ENCODE measurements at places on chromosomes 16 and 17.

- no peak overlapping the region for H3K27ac ChIP-seq
- H3K27me3 ChIP-seq = peaks cover 2% of the 10 kb centered on the region
- no peak for DNase-seq
- no peaks in the 10 kb centered on the region for H3K36me3 ChIP-seq
- no peak overlapping the region for H3K4me3 ChIP-seq
- H3K4me1 ChIP-seq = peaks cover 33% of the 10 kb centered on the region
These were observed 174.3 kb upstream of the TBX2 start for GRCh38 chr17:61225178-61225882.

GRCh38 chr16:66585481-66586239, 6.4 kb downstream of the CMTM2 start:
- peaks cover 55% of the 10 kb centered on the region for H3K4me1 ChIP-seq
- peak; percentile 30 for DNase-seq
- H3K4me3 ChIP-seq = peak overlapping the region; percentile 33
- H3K36me3 ChIP-seq = no peaks in the 10 kb centered on the region
- H3K27ac ChIP-seq = peak overlapping the region; percentile 95
- peaks cover 12% of the 10 kb centered on the region for H3K27me3 ChIP-seq

- H3K36me3 ChIP-seq = no peaks in the 10 kb centered on the region
- H3K27me3 ChIP-seq = peaks cover 4% of the 10 kb centered on the region
- no peak for DNase-seq
- no peak overlapping the region for H3K4me3 ChIP-seq
- H3K27ac ChIP-seq = no peak overlapping the region
These were observed 24.5 kb upstream of the HYDIN start for GRCh38 chr16:71254832-71255525.

- no peak overlapping the region for H3K4me3 ChIP-seq
- no peak overlapping the region for H3K27ac ChIP-seq
- H3K36me3 ChIP-seq = no peaks in the 10 kb centered on the region
- H3K4me1 ChIP-seq = no peaks in the 10 kb centered on the region
These were observed 14.3 kb upstream of the DYNLRB2 start for GRCh38 chr16:80526418-80527061.

DNA sequence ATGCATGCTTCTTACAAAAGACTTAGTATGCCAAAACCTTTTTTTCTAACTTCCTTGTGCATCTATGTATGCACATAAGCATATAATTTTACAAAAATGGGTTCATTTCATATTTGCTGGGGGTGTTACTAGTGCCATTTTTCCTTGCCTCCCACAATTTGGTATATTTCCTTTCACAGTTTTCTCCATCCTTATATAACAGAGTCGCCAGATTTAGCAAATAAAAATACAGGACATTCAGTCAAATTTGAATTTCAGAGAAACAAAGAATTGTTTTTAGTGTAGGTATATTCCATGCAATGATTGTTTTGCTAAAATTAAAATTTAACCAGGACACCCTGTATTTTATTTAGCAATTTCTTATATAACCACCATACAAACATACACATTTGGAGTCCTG, 4.0 kb upstream of the FBXO39 start:
- H3K36me3 ChIP-seq = no peaks in the 10 kb centered on the region
- no peak overlapping the region for H3K4me3 ChIP-seq
- H3K27me3 ChIP-seq = peaks cover 8% of the 10 kb centered on the region
- DNase-seq = no peak
- no peak overlapping the region for H3K27ac ChIP-seq
- H3K4me1 ChIP-seq = no peaks in the 10 kb centered on the region
